ENCODE measurements at places on chromosomes 1 and 21. TPM values are rescaled to one million over a fixed set of nuclear protein-coding genes. Genes with fewer than 3 reads are reported as not detected.

GRCh38 chr1:26162220-26162709 is 3.4 kb downstream of the FAM110D start:
- no peak for DNase-seq

GRCh38 chr1:162535501-162535900 is 26.0 kb upstream of the UAP1 start:
- DNase-seq = no peak

GRCh38 chr1:6105218-6105679 is 59.6 kb downstream of the KCNAB2 start:
- DNase-seq = no peak

GRCh38 chr1:32341186-32341757 is 5.2 kb upstream of the MARCKSL1 start:
- DNase-seq = no peak

DNA sequence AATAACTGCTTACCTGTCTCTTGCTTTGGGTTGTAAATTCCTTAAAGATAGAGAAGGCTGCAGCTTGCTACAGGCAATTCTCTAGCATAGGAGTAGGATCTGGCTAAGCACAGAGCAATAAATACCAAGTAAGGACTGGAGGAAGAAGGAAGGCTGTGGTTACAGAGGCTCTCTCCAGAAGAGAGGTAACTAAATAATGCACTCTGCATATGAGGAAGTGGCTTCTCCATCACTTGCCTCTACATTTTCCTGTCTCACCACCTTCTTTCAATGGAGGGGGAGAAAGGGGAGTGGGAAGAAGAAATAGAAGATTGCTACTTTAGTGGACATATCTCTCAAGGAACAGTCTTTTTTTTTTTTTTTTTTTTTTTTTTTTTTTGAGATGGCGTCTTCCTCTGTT is 60.9 kb upstream of the LAX1 start:
- no peak for DNase-seq

AURKAIP1 gene
- polyA plus RNA-seq = 116 TPM

LIN28A gene
- polyA plus RNA-seq = 0.05 TPM

OR2T35 gene
- not detected for polyA plus RNA-seq
